ENCODE measurements at places on chromosomes 4 and X.

DNA sequence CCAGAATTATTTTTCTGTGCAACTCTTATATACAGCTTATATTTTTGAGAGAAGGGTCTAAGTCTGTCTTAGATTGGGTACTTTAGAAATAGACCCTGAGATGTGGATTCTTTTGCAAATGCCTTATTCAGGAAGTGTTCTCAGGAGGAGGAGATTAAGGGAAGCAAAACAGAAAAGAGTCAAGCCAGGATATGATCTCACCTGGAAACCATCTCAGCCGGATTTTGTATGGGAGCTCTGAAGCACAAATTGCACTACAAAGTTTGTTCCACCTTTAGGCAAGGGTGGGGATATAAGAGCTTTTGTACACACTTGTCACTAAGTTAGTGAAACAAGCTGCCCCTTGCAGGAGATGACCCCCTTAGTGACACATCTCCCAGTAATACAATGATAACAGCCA is 121.2 kb upstream of the GRPR start:
- DNase-seq, result no peak

DNA sequence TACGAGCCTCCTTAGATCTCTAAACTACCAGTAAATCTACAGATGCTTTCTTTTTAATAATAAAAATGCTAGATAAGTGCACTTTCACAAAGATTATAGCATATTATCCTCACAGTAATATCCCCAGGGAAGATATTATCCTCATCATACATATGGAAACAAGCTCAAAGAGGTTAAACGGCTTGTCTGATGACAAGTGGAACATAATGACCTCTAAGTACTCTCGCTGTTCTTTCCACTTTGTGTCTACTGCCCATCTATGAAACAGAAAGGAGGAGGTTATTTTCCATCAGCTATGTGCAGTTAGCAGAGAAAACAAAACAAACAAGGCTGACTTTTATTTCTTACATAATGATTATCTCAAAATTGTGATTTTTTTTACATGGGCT is 42.8 kb upstream of the PRDM8 start:
- no peak for DNase-seq

- DNase-seq, result no peak
Observed at GRCh38 chrX:108270739-108271396, 167.4 kb downstream of the COL4A6 start.

DNA sequence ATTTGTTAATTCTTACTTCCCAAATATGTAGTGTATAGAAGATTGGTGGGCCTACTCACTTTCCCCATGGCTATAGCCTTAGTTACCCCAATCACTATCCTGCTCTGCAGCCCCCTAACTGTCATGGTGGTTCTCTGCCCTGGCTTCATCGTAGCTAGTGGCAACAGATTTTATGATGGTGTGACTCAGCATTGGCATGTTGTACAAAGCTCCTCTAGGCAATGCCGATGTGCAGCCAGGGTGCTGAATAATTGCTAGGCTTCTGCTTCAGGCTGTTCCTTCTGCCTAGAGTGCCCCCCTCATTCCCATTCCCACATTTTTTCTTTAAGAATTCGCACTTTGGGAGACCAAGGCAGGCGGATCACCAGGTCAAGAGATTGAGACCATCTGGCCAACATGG is 35.2 kb downstream of the AFF2 start:
- no peak for DNase-seq

DNA sequence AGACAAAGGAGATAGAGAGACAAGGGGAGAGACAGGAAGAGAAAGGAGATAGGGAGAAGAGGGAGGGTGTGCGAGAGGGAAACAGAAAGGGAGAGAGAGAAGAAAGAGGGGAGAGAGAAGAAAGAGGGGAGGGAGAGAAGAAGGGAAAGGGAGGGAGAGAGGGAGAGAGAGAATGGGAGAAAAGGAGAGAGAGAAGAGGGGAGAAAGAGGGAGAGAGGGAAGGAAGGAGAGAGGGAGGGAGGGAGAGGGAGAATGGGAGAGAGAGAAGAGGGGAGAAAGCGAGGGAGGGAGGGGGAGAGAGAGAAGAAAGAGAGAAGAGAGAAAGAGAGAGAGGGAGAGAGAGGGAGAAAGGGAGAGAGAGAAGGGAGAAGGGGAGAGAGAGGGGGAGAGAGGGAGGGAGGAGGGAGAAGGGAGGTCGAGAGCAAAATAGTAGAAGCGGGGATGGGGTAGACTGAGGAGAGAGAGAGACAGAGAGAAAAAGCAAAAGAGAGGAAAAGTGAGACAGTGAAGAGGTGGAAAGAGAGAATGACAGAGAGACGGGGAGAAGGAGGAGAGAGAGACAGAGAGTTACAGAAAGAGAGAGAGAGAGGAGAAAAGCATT is 218.2 kb downstream of the DHRSX start:
- DNase-seq, result no peak

DNA sequence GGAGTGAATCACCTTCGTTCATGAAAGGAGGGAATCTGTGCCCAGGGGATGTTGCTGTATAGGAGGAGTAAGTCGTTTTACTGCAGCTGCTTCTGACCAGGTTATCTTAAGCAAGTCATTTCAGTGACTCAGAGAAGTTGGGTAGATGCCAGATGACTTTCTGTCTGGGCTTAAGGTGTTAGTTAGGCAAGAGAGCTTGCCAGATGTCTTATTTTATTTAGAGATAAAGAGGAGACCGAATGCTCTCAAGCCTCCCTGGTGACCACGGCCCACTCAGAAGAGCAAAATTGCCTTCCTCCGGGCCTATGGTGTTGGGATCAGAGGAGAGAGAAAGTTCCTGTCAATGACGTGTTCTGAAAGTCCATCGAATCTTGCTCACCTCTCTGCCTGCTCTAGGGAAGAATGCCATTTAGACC is 16.3 kb upstream of the ZNF827 start:
- DNase-seq, result no peak

GRCh38 chrX:101918751-101919150 is 13.1 kb downstream of the ZMAT1 start:
- no peak for DNase-seq

DNA sequence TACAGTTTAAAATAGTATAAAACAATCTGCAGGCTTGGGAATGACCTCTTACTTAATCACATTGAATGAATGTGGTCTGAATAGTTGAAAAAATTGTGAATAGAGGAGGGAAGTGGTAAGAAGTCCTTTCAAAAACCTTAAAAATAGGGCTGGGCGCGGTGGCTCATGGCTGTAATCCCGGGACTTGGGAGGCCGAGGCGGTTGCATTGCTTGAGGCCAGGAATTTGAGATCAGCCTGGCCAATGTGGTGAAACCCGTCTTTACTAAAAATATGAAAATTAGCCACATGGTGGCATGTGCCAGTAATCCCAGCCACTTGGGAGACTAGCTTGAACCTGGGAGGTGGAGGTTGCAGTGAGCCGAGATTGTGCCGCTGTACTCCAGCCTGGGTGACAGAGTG is 36.5 kb downstream of the HERC3 start:
- DNase-seq, result no peak

DNA sequence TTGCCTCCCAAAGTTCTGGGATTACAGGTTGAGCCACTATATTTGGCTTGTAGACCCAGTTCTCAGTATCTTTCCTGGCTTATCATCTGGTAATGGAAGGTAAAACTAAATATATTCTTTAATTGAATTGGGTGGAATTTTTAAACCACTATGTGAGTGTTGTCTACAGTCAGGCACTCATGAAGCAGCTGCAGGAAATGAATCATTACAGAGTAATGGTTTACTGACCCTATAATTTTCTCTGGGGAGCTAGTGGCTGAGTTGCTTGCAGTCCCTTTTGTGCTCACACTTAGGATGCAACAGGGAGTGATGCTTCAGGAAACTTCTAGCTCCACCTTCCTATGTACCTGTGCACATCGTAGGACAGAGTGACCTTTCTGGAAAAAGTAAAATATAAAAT is 4.1 kb upstream of the UGT2B7 start:
- no peak for DNase-seq

DNA sequence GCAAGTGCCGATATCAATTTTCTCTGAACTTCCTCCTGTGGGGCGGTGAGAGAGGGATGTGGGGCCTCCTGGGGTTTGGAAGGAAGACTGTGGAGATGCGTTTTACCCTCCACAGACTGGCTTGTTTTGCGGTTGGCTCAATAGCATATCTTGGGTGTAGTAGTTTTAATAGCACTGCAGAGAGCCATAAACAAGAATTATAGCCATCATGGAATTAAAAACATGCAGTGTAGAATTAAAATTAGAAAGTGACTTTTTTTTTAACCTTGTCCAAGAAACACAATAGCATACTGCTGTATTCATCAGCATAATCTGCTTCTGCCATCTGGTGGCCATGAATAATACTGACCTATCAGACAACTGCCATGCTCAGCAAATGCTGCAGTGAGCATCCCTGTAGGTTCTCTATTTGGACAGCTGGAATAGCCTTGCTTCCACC is 47.3 kb upstream of the SCML1 start:
- peak; percentile 40 for DNase-seq

DNA sequence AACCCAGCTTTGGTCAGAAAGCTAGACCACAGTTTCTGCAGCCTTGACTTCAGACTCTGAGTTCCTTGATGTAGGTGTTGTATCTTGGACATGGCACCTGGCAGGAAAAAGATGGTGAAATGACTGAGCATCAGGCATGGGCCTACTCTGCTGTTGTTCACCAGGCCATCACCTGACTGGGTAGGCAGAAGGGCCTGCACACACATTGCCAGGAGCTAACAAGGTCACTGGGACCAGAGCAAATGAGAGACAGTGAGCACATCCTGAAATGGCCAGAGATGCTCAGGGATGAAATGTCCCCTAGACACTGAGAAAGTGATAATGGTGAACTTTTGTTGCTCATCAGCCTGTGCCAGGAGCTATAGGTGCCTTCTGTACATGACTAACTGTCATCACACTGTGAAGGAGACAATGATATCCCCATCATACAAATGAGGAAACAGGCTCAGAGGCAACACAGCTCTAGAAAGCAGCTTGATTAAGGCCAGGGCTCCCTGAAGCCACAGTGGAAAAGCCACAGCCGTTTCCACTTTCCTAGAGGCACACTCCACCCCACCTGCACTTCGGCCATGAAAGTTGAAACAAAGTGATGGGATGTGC is 128.3 kb downstream of the TSPAN5 start:
- no peak for DNase-seq

DNA sequence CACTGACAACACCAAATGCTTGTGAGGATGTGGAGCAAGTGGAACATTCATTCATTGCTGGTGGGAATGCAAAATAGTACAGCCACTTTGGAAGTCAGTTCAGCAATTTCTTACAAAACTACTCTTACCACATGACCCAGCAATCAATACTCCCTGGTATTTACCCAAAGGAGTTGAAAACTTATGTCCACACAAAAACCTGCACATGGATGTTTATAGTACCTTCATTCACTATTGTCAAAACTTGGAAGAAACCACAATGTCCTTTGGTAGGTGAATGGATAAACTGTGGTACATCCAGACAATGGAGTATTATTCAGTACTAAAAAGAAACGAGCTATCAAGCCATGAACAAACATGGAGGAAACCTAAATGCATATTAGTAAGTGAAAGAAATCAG is 27.5 kb downstream of the HUWE1 start:
- DNase-seq, result no peak

- DNase-seq, result no peak
Observed at GRCh38 chr4:66855956-66856355, 689.3 kb downstream of the CENPC start.

GRCh38 chrX:1027133-1027532 is 185.3 kb downstream of the CRLF2 start:
- peak; percentile 12 for DNase-seq

DNA sequence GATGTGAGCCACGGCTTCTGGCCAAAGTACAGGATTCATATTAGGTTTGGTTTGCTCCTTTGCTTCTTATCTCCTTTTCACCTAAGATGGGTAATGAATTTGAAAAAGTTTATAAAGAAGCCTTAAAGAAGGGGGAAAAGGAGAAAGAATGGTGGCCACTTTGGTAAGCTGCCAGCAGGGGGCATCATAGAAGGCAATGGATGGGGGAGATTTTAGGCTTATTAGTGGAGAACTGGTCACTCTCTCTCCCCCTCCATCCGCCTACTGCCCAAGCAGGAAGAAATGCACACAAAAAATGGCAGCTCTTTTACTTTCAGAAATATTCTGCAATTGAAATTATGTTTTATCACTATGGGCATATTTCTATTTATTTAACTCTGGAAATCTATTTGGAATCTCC is 32.0 kb downstream of the SPARCL1 start:
- peak; percentile 32 for DNase-seq

DNA sequence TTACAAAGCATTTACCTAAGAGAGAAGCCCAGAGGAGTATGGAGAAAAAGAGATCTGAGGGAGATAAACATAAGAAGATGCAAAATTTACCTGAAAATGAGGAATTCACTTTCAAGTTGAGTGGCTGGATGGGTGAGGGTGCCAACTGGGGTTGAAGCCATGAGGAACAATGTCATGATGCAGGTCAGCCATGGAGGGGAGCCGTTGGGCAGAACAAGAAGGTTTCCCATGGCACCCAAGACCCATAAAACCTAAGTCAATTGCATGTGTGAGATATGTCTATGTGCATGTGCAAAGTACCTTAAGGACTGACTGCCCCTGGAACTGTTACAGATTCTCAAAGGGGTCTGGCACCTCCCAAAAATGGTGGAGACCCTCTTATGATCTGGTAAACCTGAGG is 46.6 kb upstream of the PRRG1 start:
- no peak for DNase-seq

GRCh38 chr4:123306769-123307168 is 89.8 kb upstream of the SPRY1 start:
- no peak for DNase-seq

Data from stimulated activated CD4-positive, alpha-beta T cell treated with anti-CD3 and anti-CD28 coated beads, Interleukin-15, amount 100 ng/mL, for 24 hours (primary cell).